ENCODE measurements at places on chromosomes 11 and 22.
A peak's percentile ranks its signal among the peaks of the same experiment; 100 is the strongest.

DNA sequence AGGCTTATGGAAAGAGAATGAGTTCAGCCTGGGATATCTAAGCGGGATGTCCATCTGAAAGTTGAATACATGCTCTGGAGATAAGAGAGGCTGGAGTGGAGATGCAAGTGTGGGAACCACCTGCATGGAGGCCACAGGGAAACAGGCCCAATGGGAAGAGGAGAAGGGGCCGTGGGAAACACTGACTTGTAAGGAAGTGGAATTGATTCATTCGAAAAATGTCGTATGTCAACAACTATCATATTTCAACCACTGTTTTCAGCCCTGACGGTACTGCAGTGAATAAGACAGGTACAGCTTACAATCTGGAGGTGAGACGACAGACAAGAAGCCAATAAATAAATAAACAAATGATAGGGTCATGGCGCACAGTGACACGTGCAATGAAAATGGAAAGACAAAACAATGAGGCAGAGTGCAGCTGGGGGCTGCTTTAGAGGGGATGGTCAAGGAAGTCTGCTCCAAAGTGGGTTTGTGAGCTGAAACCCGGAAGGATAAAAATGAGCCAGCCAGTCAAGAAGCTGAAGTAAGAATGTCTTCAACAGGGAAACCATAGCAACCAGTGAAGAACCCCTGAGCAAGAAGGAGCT lies 35.9 kb downstream of the EFCAB6 start:
- no peak for DNase-seq

DNA sequence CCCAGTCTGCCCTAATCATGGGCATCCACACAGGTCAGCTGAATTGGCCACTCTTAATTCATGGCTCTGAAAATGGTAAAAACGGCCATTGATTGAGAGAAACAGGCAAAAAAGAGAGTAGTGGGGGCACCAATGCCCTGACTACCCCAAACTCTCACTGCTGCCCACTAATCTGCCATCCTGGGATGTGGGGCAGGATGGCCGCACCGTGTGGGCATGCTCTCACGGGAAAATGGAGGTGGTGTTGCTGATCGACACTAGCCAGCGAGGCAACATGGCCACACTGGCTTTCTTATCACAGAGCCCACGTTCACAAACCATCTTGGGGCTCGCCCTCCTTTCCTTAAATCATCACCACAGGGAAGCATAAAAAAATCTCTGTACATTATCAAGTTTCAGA lies 11.2 kb upstream of the TUB start:
- no peak for DNase-seq

- DNase-seq = no peak
These were observed 12.3 kb downstream of the POU2AF1 start for GRCh38 chr11:111366560-111367410.

GRCh38 chr11:68017980-68018729 lies 8.0 kb downstream of the ALDH3B1 start:
- DNase-seq = no peak

DNA sequence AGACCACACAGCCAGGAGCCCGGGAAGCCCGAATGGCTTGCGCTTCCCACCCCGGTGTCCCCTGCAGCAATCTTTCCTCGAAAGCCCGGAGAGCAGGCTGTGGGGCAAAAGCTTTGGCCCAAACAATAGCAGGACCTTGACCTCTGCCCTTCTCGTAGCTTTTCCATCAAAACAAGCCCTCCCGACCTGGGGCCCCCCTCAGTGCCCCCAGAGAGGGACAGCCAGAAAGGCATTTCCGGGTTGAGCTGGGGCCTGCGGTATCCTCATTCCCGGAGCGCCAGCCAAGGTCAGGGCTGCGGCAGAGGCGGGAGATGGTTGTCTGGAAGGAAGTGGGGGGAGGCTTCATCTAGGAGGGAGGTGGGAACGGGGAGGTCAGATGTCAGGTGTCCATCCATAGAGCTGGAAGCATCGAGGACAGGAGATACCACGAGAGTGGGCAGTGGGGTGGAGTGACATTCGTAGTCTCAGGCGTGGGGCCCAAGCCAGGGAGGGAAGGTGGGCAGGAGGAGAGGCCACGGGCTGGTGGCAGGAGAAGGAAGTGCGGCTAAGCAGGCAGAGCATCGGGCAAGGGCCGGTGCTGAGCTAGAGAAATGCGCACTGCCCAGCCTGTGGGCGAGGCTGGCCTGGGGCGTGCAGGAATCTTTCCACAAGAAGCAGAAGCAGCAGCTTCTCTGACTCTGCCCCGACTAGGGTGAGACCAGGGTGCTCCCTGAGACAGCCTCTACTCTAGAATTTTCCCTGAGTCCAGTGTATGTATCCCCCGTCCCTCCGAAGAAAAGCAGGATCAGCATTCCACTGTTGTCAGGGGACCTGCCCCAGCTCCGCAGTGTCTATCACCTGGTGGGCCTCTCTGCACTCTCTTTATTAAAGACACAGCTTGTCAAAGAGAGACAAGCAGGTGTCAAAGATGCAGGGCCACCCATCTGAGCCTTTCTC lies 14.3 kb downstream of the PDGFB start:
- DNase-seq = no peak

DNA sequence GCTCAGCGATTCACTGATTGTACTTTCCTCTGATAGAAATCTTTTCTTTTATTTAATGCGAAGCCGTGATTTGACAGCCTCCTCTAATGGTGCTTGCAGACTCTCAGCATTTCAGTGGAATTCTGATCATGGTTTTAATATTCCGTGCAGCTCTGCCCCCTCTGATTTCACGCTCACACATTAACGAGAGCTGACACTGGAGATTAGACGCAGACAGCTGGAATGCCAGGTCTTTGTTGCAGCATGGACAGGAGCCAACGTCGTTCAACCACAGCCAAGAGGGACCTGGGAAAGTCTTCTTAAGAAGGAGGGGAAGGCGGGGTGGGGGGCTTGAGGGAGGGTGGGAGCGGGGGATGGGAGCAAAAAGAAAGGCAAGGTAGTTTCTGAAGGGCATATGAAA lies 186.4 kb downstream of the BLID start:
- peak; percentile 78 for DNase-seq

DNA sequence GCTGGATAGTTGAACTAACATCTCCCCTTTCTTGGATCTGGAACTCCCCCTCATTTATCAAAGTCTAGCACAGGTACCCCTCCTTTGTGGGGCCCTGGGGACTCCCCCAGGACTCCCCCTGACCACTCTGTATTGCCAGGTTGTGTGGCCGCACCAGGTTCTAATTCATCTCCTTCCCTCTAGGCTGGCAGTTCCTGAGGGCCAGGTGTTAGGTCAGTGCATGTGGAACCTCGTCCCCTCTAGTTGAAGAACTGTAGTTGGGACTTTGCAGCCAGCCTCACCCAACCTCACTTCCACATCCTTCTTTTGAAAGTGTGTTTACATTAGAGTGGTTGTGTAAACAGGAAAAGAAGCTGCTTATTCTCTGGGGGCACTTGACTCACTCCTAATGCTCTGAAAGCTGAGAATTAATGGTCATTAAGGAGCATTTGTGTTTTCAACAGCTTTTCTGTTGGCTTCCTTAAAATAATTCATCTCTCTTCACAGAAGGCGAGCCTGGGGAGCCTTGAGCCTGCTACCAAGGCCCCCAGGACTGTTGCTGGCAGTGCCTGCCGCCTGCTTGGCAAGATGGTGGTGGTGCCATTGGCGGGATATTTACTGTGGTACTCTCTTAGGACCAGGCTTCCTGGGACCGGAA lies 11.8 kb downstream of the UPB1 start:
- DNase-seq = no peak
